ENCODE measurements at places on chromosomes 16 and 17. TPM values are rescaled to one million over a fixed set of nuclear protein-coding genes. Genes with fewer than 3 reads are reported as not detected.

The MPV17L gene
- total RNA-seq = not detected

The SNTB2 gene
- total RNA-seq = 15.1 TPM

The MT1F gene
- total RNA-seq = 0.14 TPM

The TMEM97 gene
- total RNA-seq = 44.6 TPM

The HIGD1B gene
- not detected for total RNA-seq

The OTOA gene
- total RNA-seq = 0.04 TPM

The FBXW10 gene
- total RNA-seq = not detected

The HOXB3 gene
- 2.0 TPM for total RNA-seq

The MT4 gene
- total RNA-seq = not detected

The ZFP3 gene
- total RNA-seq = 0.04 TPM

The SOST gene
- 4.2 TPM for total RNA-seq

The SLX1A gene
- total RNA-seq = 24.7 TPM

DNA sequence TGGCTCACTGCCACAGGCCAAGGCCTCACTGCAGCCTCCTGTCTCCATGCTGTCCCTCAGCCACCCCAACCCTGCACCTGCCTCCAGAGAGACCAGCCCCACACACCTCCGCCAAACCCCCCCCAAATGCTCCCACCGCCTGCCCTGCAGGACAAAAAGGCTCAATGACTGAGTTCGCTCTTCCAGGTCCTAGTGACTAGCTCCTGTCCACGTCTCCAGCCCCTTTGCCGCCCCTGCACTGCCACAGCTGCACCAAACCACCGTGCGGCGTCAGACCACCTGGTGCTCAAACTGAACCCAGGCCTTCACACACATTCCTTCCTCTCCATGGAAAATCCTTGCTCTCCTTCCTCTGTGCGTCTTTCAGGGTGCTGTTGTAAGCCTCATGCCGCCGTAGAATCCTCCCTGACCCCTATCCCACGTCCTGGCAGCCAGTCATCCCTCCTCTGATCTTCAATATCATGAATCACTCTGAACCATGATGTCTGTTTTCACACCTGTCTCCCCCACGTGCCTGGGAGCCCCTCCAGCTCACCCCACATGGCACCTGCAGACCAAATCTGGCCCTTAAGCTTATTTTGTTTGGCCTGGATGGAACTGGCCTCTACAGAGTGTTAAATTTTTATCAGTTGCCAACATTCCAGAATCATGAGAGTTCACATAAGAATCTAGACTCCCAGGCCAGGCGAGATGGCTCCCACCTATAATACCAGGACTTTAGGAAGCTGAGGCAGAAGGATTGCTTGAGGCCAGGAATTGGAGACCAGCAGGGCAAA lies 4.3 kb upstream of the GSG1L start:
- DNase-seq = no peak

GRCh38 chr17:73861543-73861942 lies 217.3 kb upstream of the SDK2 start:
- DNase-seq = no peak

DNA sequence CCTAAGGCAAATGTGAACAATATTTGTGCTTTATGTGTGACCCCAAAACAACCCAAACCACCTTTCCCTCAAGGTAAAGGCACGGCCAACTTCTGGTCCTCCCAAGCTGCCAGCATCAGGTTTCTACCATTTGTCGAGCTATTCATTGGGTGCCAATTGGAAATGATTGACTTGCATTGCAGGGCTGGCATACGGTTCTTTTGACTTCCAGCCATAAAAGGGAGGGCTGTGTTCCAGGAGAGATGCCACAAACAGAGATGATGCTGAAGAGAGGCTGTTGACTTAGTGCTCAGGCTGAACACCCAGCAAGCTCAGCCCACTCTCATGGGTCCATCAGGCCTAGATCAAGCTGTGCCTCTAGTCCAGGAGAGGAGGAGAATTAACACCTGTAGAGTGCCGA lies 252.4 kb downstream of the GRIN2A start:
- no peak for DNase-seq

DNA sequence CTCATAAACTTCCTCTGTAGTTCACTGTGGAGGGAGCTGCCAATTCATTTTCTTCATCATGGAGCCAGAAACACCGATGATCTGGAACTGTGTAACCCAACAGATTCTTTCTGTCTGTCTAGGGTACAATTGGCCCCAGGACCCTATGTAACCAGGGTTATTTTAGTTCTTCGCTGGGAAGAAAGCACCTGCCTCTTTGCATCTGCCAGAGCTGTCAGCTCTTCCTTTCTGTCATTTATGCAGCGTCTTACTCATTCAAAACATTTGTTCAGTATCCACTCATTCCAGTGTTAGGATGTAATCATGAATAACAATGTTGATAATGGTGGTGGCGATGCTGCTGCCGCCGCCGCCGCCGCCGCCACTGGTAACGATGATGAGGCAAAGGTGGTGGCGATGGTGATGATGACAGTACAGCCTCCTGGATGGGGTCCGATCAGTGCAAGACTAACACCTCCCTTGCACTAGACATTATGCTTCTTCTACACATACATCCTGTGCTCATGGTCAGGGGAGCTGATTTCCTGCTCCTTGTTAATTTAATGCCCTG lies 46.1 kb downstream of the IRX5 start:
- no peak for DNase-seq

GRCh38 chr17:81457401-81457800 lies 55.2 kb downstream of the ACTG1 start:
- no peak for DNase-seq

GRCh38 chr17:72387487-72387886 lies 266.7 kb downstream of the SOX9 start:
- DNase-seq = peak; percentile 94

- no peak for DNase-seq
These were observed 62.3 kb downstream of the SSH2 start for GRCh38 chr17:29867643-29868181.

DNA sequence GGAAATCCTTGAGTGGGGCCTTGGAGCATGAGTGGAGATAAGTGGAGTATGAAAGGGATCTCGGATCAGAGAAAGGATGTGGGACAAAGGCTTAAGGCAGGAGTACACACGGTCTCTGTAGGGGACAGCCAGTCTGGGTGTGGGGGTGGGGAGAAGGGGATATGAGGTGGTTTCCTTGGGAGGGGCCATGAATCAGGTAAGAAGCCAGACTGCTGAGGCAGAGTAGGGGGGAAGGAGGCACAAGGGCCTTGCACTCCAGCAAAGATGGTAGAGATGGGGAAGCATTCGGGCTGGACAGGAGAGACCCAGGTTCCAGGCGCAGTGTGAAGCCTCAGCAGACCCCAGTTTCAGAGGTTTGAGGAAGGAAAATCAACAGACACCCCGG lies 1.6 kb downstream of the HSD11B2 start:
- DNase-seq = no peak

DNA sequence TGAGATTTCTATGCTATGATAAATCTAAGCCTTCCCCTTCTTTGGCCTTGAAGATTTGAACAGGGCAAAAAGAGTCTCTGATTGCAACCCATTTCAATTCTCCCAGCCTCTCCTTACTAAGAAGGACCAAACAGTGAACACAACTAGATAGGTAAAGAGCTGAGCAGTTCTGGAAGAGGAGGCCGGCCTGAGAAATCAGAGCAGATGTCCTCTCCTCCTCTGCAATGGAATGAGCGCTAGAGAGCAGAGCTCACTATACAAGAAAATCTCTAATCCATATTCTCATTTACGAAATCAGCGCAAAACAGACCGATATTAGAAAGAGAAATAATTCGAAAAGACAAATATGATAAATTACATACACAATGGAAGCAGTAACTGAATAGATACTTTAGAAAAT lies 124.2 kb downstream of the CDK5R1 start:
- DNase-seq = no peak

DNA sequence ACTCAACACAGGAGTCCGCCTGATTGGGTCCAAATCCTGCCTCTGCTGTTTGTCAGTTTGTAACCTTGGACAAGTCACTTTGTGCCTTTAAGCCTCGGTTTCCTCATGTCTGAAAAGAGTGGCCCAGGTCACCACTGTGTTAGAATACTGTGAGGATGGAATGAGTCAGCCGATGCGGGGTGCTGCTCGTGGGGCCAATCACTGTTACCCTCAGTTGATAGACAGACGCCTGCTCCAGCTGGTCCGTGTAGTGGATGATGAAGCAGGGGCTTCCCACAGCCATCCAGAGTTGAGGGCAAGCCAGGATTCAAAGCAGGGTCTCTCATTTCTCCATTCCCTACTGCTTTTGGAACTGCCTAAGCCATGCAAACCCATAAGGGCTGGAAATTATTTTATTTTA lies 5.8 kb downstream of the FBXL19 start:
- no peak for DNase-seq

GRCh38 chr16:50297301-50298074 lies 31.1 kb downstream of the ADCY7 start:
- no peak for DNase-seq

DNA sequence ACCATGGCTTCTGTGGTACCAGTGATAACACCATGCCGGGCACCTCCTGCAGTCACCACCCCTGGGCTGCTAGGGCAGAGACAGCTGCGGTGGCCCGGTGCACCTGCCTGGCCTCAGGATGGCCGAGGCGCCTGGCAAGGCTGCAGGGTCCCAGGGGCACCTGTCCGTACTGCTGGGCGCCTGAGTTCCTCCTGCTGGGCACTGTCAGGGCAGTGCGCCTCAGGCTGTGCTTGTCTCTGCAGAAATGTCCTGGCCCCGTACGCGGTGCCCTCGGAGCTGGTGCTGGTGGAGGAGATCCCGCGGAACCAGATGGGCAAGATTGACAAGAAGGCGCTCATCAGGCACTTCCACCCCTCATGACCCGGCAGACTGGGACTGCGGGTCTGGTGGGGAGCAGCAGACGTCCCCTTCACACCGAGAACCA lies 17.7 kb upstream of the CDH15 start:
- no peak for DNase-seq

DNA sequence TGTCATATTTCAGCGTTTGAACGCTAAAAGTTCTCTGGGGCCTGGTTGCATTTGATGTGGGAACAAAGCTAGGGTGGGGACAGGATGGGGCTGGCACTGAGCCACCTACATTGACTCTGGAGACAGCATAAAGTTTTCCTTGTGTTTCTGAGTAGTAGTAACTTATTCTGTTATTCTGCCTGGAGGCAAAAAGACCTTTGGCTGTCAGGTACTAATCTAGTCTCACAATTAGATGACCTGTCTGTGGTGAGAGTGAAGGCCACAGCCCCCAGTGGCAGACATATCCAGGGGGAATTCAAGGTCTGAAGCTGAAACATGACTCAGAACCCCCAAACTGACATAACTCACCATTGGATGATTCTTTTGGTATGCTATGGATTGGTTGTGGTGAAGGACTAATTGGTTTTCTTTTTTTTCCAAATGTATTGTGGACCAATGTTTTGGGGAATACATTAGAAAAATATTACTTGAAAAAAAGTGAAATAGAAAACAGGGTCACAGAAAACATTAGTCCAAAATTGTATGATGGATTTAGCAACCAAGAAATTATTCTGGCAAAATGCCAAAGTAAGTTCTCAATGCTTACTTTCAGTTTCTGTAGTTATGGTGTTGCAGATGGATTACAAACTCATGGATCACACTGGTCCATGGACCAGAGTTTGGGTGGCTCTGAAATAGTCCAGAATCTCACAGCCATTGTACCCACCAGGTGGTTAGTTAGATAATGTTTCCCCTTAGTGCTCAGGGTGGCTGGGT lies 10.5 kb upstream of the SALL1 start:
- DNase-seq = no peak

DNA sequence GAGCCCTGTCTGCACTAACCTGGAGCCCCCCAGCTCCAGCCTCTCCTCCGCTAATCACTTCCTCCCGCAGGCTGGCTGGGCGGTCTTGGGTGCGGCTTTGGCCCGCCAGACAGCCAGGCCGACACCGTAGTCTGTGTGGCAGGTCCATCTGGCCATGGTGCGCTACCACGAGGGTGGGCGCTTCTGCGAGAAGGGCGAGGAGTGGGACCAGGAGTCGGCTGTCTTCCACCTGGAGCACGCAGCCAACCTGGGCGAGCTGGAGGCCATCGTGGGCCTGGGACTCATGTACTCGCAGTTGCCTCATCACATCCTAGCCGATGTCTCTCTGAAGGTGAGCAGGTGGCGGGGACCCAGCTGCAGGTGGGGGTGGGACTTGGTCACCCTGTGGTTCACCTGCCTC lies 30.7 kb upstream of the POLR3E start:
- no peak for DNase-seq

- no peak for DNase-seq
These were observed 84.8 kb downstream of the CDYL2 start for GRCh38 chr16:80719573-80719972.

- no peak for DNase-seq
These were observed 7.1 kb upstream of the IL32 start for GRCh38 chr16:3058139-3059030.

DNA sequence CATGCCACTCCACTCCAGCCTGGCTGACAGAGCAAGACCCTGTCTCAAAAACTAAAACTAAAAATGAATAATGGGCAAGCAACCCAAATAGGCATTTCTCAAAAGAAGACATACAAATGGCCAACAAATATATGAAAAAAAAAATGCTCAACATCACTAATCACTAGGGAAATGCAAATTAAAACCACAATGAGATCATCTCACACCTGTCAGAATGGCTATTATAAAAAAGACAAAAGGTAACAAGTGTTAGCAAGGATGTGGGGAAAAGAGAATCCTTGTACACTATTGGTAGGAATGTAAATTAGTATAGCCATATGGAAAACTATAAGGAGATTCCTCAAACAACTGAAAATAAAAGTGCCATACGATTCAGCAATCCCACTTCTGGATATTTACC lies 7.1 kb upstream of the ERCC4 start:
- DNase-seq = no peak

DNA sequence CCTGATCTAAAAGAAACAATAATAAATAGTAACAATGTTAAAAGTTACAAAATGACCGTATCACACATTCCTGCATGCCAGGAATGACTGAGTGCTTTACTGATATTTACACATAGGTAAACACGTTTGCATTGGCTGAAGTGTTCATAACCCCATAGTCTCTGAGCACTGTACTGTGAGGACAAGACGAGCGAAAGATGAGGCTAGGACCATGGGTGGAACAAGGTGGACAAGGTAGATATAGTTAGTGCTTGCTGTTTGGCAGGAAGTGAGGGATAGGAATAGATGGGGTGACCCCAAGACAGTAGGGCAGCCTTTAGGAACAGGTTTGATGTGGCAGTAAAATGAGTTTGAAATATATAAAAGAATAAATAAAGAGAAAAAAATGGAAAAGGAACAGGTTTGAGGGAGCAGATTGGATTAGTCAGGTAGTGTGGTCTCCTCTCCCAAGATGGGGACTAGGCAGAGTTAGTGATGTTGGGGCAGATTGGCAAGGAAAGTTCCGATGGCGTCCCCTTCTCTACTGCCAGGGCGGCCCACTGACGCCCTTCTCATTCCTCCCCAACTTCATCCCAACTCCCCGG lies 452 bp upstream of the E2F4 start:
- DNase-seq = no peak

GRCh38 chr16:48537275-48537674 lies 72.7 kb downstream of the N4BP1 start:
- no peak for DNase-seq

GRCh38 chr17:7572588-7573323 lies 6.7 kb upstream of the CD68 start:
- peak; percentile 96 for DNase-seq
